Left lung (tissue), 14 donors: ENCODE measurements at places on chromosomes 4 and X. TPM values are rescaled to one million over a fixed set of nuclear protein-coding genes. Genes with fewer than 3 reads are reported as not detected.

GRCh38 chr4:6049985-6050384 lies 31.8 kb upstream of the C4orf50 start:
- H3K4me1 ChIP-seq, result no peaks in the 10 kb centered on the region
- no peaks in the 10 kb centered on the region for H3K36me3 ChIP-seq
- no peak for DNase-seq
- H3K27ac ChIP-seq, result no peak overlapping the region
- H3K27me3 ChIP-seq, result no peaks in the 10 kb centered on the region

ARSJ gene
- total RNA-seq, result 23.5 TPM

- DNase-seq, result peak; percentile 25
- no peaks in the 10 kb centered on the region for H3K27me3 ChIP-seq
- H3K4me1 ChIP-seq, result peaks cover 12% of the 10 kb centered on the region
- no peaks in the 10 kb centered on the region for H3K36me3 ChIP-seq
- H3K4me3 ChIP-seq, result no peak overlapping the region
- peak overlapping the region; percentile 67 for H3K27ac ChIP-seq
These were observed 114.0 kb downstream of the RBM47 start for GRCh38 chr4:40515398-40516293.

TMLHE gene
- total RNA-seq, result 9.1 TPM

DNA sequence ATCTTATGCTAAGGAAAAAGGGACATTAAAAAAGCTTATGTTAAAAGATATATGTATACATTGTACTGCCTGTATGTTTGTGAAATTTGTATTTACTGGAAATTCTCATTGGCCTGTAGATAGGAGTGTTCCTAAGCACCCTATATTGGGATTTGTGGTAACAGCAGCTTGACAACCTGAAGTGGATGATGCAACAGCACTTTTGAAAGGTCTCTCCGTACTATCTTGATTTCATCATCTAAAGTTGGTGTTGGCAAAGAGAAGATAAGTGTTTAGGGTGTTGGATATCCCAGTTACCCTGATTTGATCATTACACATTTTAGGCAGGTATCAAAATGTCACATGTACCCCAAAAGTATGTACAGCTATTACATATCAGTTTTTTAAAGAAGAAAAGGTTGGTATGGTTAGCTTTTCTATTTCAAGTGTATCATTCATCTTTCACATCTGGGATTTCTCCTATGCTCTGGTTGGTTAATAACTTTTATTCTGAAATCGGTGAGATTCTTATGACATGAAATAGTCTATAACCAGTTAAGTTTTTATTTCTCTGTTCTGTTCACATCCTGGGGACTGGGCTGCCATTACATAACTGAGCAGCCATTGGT lies 10.3 kb downstream of the HADH start:
- H3K4me3 ChIP-seq, result no peak overlapping the region
- no peaks in the 10 kb centered on the region for H3K36me3 ChIP-seq
- no peak overlapping the region for H3K27ac ChIP-seq
- no peaks in the 10 kb centered on the region for H3K4me1 ChIP-seq

DNA sequence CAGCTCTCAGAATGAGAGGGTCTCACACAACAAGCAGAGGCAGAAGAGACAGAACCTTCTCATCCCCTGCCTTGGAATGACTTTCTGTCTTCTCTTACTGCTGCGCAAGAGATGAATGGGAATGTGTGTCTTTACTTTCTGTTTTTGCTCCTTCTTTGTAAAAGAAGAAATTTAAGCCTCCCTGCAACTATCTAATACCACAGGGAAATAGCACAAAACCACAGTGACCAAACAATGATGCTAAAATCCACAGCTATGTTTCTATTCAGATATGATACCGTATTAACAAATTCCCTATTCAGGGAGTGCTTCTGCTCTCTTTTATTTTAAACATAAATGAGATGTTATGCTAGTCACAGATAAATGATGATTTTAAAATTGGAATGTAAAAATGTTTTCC lies 173.8 kb upstream of the RAI2 start:
- no peaks in the 10 kb centered on the region for H3K27me3 ChIP-seq
- H3K4me1 ChIP-seq, result no peaks in the 10 kb centered on the region
- H3K27ac ChIP-seq, result no peak overlapping the region
- H3K36me3 ChIP-seq, result no peaks in the 10 kb centered on the region
- DNase-seq, result no peak

- peaks cover 29% of the 10 kb centered on the region for H3K4me1 ChIP-seq
- H3K27ac ChIP-seq, result peak overlapping the region; percentile 73
- DNase-seq, result no peak
These were observed 158.2 kb downstream of the SPRY1 start for GRCh38 chr4:123554801-123555232.

HSFX3 gene
- not detected for total RNA-seq
